ENCODE measurements at places on chromosomes 2 and 18.

GRCh38 chr18:3256693-3257626, 5.0 kb upstream of the MYL12B start:
- no peak for DNase-seq

- no peak for DNase-seq
Measured at GRCh38 chr2:66698576-66699239, 263.8 kb downstream of the MEIS1 start.

DNA sequence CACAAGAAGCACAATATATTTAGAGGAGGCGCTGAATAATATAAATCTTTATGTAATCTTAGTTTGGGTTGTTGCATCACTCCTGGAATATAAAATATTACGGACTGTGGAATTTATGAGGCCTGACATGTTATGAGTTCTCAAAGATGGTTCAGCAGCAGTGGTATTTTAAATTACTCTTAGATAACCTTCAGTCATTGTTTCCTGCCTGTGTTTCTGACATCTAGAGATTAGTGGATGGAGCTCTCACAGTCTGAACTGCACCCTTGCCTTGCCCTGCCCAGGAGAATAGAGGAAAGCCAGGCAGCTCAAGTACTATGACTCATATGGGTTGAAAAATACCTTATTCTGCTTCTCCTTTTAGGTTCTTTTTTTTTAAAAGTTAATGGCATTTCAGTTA, 70.0 kb downstream of the ACSL3 start:
- no peak for DNase-seq

- no peak for DNase-seq
Measured at GRCh38 chr2:235868645-235869044, 299.5 kb downstream of the GBX2 start.

GRCh38 chr2:223262946-223263345, 211.0 kb downstream of the KCNE4 start:
- DNase-seq, result no peak

Data from stimulated activated CD4-positive, alpha-beta T cell treated with anti-CD3 and anti-CD28 coated beads, TNF-alpha, amount 100 ng/mL, for 24 hours (primary cell).